ENCODE measurements at places on chromosomes 4 and X.

GRCh38 chrX:652341-652741, 21.8 kb downstream of the SHOX start:
- no peak for DNase-seq

DNA sequence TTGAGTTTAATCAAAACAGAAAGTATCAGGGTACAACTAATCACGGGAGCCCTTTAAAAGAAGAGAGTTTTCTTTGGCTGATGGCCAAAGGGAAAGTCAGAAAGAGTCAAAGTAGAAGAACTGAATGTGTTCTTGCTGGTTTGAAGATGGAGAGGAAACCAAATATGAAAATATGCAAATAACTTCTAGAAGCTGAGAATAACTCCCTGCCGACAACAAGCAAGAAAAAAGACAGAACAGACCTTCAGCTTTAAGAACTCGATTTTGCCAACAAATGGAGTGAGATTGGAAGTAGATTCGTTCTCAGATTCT, 903.8 kb downstream of the STIM2 start:
- no peak for DNase-seq

- DNase-seq, result no peak
Measured at GRCh38 chr4:158873795-158874401, 105.1 kb downstream of the FNIP2 start.

GRCh38 chr4:7382634-7383014, 52.1 kb downstream of the PSAPL1 start:
- DNase-seq, result no peak

DNA sequence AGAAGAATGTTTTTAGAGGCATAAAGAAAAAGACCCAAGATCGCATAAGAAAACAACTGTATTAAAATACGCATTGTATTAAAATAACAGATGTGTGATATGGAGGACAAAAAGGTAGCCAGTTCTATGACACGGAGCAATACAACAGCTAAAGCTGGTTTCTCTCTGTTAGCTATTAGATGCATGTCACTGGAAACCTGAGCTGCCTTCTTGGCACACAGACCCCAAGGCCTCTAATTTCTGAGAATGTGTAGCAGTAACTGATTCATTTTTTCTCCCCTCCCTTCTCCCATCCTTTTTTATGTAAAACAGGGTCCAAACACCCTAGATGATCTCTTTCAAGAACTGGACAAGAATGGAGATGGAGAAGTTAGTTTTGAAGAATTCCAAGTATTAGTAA, 4.1 kb downstream of the S100G start:
- DNase-seq, result no peak

DNA sequence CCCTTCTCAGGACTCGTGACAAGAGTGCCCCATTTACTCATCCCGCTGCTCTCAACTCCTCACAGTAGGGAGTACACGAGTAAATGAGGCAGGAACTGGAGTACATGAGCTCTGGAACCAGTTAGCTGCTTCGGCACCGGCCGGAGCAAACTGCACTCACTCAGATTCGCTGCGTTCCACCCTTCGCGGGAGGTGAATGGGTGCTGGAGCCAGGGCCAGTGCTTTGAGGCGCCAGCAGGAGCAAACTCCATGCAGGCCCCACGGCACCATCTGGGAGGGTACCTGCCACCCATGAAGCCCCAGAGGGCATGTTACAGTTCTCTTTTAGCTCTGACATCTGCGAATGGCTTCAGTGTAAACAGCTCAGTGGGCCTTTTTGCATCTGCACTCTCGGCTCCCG, 315.5 kb upstream of the GK2 start:
- DNase-seq, result no peak

GRCh38 chrX:9829308-9830267, 43.4 kb downstream of the SHROOM2 start:
- no peak for DNase-seq

GRCh38 chrX:12610079-12610478, 181.1 kb upstream of the PRPS2 start:
- no peak for DNase-seq

DNA sequence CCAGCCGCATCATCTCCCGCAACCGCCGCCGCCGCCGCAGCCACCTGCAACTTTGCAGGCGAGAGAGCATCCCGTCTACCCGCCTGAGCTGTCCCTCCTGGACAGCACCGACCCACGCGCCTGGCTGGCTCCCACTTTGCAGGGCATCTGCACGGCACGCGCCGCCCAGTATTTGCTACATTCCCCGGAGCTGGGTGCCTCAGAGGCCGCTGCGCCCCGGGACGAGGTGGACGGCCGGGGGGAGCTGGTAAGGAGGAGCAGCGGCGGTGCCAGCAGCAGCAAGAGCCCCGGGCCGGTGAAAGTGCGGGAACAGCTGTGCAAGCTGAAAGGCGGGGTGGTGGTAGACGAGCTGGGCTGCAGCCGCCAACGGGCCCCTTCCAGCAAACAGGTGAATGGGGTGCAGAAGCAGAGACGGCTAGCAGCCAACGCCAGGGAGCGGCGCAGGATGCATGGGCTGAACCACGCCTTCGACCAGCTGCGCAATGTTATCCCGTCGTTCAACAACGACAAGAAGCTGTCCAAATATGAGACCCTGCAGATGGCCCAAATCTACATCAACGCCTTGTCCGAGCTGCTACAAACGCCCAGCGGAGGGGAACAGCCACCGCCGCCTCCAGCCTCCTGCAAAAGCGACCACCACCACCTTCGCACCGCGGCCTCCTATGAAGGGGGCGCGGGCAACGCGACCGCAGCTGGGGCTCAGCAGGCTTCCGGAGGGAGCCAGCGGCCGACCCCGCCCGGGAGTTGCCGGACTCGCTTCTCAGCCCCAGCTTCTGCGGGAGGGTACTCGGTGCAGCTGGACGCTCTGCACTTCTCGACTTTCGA, 654 bp downstream of the ATOH1 start:
- DNase-seq, result no peak

GRCh38 chrX:13110433-13111324, 66.3 kb upstream of the FAM9C start:
- no peak for DNase-seq

GRCh38 chr4:75542824-75543223, 13.0 kb upstream of the ODAPH start:
- no peak for DNase-seq

- no peak for DNase-seq
Measured at GRCh38 chr4:28508636-28509035, 1648.0 kb downstream of the STIM2 start.

DNA sequence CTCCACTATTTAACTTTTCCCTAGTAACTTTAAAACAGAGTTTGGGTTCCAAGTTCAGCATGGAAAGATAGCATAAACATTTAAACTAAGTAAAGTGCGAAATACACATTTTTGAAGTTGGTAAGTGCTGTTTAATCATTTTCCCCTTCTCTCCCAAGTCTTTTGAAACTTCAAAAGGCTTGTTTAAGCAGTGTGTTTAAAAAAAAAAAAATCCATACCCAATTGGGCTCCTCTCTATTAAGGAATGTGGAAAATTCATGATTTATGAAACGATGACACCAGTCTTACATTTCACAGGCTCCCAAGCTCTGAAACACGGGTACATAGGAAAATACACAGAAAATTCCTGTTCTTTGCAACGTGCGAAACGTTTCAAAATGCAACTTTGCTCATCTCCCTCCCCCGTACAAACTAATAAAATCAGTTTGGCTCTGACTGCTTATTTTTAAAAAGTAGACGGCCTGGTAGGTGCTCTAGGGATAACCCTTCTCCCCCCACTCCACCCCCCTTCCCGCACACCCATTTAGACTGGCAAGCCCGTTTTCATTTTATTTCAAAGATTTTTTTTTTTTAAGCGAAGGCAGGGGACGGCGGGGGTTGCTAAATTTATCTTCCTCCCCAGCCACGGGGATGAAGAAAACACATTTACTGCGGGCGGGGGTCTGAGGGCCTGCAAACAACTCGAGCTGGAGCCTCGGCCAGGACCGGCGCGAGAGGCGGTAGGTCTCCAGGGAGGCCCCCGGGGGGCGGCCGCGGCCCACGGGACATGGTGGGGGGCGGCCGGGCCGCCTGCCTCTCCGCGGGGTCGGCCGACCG, 786 bp upstream of the ZFX start:
- DNase-seq, result no peak

DNA sequence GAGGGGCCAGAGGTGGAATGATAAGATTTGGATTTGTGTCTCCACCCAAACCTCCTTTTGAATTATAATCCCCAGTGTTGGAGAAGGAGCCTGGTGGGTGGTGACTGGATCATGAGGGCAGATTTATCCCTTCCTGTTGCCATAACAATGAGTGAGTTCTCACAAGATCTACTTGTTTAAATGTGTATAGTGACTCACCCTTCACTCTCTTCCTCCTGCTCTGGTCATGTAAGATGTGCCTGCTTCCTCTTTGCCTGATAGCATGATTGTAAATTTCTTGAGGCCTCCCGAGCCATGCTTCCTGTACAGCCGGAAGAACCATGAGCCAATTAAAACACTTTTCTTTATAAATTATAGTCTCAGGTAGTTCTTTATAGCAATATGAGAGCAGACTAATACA, 348.6 kb downstream of the AR start:
- DNase-seq, result no peak

DNA sequence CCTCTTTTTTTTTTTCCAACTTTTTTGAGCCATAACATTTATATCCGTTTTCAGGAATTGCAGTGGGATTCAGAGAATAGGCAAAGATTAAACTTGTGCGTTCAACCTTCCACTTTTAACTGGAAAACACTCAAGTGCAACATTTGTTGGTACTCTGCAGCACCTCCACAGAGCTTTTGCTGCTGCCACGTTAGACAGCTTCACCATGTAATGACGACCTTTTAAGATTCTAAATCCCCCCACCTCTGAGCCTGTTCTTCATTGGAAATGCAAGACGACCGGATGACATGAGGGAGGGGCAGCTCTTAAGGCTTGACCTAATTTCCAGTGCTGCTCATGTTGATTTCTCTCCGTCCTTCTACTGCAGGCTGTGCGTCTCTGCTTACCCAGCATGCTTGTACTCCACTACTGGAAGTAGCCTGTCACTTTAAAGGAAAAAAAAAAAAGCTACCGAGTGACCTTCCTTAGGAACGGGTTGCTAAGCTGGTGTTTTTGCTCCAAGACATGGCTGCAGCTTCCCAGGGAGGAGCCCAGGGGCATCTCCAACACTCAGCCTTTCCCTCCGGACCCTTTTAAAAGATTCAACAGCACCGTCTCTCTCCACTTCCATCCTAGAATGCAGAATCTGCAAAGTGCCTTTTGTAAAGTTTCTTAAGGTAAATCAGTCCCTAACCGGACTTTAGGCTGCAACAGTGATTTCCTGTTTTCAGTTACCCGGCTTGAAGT, at the start of gene CC2D2A:
Gene CC2D2A (plus strand): TSS at position 481 of the 726 bp plus-strand sequence. CDS start 6,051 bp downstream, outside the sequence.
- DNase-seq, result no peak

GRCh38 chrX:11678158-11678557, 12.4 kb upstream of the ARHGAP6 start:
- no peak for DNase-seq

DNA sequence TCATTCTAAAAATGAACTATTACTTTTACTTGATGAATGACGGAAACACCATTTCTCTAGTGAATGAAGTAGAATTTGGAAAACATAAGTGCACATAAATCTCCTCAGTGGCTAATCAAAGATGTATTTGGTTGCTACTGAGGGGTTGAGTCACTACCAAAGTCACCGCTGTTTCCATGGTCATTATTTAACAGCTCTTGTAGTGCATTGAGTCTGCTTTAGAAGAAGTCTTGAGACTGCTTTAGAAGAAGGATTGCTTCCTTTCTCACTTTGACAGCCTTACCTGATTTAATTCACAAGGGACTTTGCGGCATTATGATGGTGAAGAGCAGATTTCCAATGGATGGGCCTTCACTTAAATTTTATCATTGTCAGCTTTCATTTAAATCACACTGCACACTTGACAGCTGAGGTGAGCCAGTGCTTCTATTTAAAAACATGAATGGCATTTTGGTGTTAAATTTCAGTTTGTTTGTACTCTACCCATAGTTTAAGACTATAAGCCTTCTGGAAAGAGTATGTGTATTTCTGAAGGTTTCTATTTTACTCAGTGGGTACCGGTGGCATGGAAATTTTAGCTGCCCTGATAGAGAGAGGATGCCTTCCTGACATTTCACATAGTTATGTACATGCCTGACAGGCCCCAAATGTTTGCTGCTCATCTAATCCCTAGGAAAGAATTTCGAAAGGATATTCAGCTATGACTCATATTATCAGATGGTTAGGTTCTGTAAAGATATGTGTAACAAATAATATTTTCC, 9.5 kb downstream of the ASB5 start:
- no peak for DNase-seq

- DNase-seq, result no peak
Measured at GRCh38 chr4:90996813-90997212, 869.6 kb downstream of the CCSER1 start.

DNA sequence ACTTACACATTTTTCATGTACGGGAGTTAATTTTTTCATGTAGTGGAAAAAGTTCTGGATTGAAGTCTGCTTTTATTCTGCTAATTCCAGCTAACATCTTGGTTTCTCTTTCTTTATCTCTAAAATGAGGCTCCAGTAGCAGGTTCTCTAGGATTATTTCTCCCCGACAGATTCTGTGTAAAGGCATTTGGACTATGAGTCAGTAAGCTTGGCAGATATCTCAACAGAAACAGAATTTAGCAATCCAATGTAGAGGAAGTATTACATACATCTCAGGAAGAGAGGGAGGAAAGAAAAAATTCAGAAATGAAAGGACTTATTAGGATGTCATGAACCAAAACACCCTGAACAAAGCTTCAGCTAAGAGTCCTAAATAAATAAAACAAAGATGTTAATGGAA, 1682.3 kb upstream of the TENM3 start:
- DNase-seq, result no peak

DNA sequence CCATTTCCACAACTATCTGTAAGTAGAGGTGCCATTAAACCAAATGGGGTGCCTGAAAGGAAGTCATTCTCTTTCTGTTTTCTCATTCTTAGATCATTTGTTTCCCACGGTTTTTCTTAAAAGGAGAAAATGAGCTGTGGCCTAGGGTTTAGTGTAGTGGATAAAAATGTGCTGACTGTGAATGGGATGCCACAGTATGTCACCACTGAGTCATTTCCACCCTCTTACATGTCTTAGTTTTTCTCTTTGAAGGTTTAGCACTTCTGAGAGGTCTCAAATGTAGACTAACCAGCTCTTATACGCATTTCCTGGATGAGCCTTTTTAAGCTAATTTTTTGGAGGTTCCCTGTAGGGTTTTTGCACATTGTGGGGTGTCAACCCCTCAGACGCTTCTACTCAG, 244.5 kb upstream of the SPANXN1 start:
- DNase-seq, result no peak

- no peak for DNase-seq
Measured at GRCh38 chr4:8704632-8705031, 112.1 kb downstream of the CPZ start.

GRCh38 chrX:82134378-82134777, 932.5 kb downstream of the SH3BGRL start:
- DNase-seq, result no peak

GRCh38 chr4:18203966-18204365, 182.4 kb upstream of the LCORL start:
- DNase-seq, result no peak

DNA sequence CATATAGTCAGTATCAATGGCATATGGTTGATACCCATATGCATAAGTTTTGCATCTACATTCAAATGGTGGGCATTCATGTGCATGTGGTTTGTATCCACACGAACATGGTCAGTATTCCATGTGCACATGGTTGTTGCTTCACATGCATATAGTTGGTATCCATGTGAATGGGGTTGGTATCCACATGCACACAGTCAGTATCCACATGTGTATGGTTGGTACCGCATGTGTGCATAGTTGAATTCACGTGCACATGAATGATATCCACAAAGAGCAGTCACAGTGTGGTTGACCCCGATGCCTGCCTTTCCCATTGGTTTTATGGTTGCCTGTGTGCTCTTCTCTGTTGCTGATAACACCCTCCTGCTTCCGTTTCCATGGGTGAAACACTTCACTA, 427.9 kb downstream of the STIM2 start:
- DNase-seq, result no peak

- DNase-seq, result no peak
Measured at GRCh38 chrX:32501606-32502005, 709.7 kb downstream of the DMD start.

Data from activated T-helper 1 cell treated with anti-CD3 and anti-CD28 coated beads, Interleukin-2, amount 50 U/mL, for 16 hours (primary cell).